NCI-H748 treated with DMSO at 0.1 percent for 48 hours (cell line): ENCODE measurements at places on chromosomes 7 and 10.

DNA sequence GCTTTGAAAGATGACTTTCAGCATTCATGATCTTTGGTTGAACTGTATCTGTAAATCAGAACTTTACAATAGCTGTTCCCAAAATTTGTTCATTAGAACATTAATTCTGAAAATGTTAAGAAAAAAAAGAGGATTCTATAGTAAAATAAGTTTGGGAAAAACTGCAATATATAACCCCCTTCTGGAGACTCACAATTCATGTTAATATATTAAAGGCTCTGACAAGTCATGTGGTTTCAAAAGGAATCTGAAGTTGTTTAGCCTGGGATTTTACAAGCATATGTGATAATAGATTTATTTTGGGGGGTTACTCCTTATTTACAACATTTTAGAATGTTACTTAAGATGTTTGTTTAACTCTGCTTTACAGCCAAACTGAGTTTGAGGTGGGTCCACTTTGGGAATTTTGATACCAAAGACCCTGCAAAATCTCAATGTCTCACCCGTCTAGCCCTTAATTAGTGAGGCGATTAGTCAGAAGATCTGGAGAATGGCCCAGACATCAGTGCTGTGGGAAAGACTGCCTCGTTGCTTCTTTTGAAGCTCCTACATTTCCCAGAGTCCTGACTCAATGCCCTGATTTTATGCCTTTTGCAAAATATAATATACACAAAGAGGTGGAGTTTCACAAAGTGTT, 40.0 kb downstream of the CDK1 start:
- DNase-seq: no peak

DNA sequence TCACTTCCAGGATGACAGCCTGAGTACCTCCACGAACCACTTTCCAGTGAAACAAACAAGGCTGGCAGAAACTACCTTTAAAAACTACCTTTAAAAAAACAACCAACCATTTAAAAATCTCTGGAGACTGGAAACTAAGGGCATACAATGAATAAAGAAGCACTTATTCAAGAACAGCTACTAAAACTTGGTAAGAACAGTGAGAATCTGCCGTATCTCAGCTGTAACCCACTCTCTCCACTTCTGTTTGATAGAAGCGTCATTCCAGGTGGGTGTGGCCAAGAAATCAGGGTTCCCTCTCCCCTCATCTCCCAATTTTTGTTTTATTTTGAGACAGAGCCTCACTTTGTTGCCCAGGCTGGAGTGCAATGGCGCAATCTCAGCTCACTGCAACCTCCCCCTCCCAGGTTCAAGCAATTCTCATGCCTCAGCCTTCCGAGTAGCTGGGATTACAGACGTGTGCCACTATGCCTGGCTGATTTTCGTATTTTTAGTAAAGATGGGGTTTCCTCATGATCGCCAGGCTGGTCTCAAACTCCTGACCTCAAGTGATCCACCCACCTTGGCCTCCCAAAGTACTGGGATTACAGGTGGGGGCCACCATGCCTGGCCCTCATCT, 158.8 kb upstream of the CHST15 start:
- no peak for DNase-seq

DNA sequence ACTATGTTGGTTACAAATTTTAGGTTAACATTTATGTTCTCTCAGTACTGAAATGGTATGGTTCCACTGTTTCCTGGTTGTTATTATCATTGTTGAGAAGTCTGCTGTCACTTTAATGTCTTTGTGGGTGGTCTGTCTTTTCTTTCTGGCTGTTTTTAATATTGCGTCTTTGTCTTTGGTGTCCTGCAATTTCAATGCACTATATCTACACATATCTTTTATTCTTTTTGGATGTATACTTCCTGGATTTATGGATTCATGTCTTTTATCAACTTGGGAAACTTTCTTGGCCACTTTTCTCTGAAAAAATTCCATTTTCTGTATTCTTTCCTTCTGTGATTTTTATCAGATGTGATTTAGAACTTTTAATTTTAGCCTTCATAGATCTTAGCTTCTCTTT, 250.2 kb downstream of the BUB3 start:
- DNase-seq: no peak

- DNase-seq: no peak
Measured at GRCh38 chr7:71264005-71264404, 132.1 kb downstream of the GALNT17 start.

GRCh38 chr7:78080811-78081210, 282.2 kb downstream of the PHTF2 start:
- DNase-seq: no peak

DNA sequence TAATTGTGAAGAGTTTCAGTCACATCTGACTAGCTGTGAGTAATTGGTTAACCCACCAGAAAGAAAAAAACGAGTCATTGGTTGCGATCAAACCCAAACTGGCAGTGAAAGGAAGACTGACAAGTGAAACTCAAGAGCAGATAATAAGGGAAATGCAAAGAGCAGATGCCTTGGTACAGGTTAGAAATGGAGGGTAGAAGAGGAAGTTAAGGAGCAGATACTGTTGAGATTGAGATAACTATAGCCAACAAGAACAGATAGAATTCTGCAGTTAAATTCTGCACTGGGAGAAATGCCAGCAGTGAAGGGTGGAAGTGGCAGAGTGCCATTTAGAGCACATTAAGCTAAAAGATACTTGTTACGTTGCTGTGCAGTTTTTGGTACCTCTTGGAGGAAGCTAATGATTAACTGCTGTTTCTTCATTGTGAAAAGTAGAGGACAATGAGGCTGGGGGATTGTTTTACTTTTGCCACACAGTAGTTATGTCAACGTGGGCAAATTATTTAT, 65.8 kb downstream of the CDK13 start:
- DNase-seq: no peak

- no peak for DNase-seq
Measured at GRCh38 chr7:110771717-110772116, 319.2 kb upstream of the LRRN3 start.
